ENCODE measurements at places on chromosomes 1 and 21.

DNA sequence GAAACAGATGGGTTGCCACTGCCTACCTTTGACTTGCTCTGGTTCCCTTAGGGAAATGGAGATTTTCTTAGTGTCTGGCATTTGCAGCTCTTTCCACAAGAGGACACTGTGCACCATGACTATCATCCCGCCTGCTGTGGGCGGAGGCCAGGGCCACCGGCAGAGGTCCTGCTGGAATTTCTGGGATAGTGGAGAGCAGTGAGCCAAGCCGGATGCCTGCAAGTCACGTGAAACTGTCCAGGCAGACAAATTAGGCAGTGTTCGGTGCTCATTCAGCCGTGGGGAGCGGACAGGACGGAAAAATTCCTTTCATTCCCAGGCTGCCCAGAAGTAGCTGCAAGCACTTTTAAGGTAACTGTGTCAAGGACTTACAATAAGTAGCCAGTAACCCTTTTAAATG, 43.4 kb downstream of the IGSF5 start:
- DNase-seq: no peak

DNA sequence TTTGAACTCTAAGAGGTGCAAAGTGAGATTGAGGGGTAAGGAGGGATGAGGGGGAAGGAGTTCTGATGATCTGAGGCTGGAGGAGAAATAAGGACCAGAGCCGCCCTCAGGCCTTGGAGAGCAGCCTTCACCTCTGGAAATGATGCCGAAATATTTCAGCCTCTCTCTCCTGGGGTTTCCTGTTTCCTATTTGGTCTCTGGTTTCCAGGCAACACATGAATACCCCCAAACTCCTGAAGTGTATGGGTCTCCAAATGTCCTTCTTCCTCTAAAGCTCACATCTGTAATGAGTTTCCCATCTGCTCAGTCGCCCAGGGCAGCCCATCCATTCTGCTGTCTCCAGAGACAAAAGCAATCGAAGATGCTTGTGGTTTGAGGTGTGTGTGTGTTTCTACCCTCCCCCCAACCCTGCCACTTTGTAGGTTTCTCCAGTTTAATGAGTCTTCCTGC, 52.0 kb upstream of the FAM20B start:
- DNase-seq: peak; percentile 65

DNA sequence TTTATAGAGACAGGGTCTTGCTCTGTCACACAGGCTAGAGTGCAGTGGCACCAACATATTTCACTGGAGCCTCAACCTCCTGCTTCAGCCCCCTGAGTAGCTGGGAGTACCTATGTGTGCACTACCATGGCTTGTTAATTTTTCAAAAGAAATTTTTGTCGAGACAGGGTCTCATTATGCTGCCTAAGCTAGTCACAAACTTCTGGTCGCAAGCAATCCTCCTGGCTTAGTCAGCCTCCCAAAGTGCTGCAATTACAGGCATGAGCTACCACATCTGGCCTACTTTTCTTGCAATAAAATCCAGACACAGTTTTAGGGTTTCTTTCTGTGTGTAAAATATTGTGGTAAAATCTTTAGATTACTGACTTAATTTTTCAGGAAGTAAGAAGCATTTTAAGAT, 27.9 kb upstream of the NTPCR start:
- no peak for DNase-seq

- no peak for DNase-seq
Observed at GRCh38 chr1:162380061-162380846, 1.3 kb upstream of the C1orf226 start.

GRCh38 chr1:21050031-21050430, 126.7 kb downstream of the EIF4G3 start:
- no peak for DNase-seq

DNA sequence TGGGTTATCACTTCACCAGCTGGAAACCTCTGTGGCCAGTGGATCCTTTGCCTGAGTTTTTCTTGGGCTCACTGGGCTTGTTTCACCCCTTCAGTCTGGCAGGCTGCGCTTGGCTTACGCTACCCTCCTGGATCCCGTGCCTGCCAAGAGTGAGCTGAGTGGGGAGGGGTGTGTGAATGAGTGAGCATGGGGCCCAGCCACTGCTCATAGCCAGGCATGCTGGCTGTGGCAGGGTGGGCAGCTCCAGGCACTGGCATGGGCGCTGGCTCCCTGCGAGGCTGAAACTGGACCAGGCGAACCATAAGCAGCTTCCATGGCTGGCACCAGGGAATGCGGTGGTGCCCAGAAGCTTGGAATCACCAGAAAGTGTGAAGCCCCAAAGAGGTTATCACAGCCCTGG, 19.8 kb upstream of the GBP3 start:
- no peak for DNase-seq

GRCh38 chr21:37176716-37177115, 90.4 kb downstream of the VPS26C start:
- DNase-seq: no peak

DNA sequence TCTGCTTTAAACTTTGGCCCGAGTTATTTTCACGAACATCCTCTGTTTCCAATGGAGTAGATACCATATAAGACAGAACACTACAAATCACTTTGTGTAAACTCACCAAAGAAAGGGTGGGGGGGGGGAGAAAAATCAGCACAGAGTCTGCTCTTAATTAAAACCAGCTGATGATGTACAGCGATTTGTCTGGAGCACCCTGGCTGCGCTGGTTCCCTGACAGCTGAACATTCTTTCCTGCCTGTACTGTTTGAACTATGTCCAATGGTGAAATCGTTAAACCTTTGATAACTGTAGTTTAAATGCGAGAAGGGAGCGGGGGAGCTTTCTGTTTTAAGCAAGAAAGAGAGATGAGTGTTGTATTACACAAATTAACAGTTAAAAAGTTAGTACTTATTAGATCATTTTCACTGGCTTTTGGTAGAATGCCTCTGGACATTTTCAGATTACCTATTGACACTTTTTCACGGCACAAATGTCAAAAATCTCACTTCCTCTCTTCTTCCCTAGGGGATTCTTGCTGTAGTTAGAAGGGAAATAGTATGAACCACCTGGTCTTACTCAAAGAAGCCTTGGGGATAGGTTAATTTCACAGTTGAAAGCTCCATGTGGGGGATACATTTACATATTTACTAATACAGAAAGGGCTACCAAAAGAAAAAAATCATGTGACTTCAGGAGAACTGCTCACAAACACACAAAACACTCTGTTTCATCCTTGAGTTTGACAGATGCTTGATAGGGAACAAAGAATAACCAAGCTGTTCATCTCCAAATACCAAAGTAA, 140.2 kb upstream of the RUNX1 start:
- peak; percentile 74 for DNase-seq

- no peak for DNase-seq
Observed at GRCh38 chr1:164841702-164842465, 282.9 kb downstream of the PBX1 start.

- no peak for DNase-seq
Observed at GRCh38 chr1:27026621-27027574, 14.2 kb upstream of the TENT5B start.

DNA sequence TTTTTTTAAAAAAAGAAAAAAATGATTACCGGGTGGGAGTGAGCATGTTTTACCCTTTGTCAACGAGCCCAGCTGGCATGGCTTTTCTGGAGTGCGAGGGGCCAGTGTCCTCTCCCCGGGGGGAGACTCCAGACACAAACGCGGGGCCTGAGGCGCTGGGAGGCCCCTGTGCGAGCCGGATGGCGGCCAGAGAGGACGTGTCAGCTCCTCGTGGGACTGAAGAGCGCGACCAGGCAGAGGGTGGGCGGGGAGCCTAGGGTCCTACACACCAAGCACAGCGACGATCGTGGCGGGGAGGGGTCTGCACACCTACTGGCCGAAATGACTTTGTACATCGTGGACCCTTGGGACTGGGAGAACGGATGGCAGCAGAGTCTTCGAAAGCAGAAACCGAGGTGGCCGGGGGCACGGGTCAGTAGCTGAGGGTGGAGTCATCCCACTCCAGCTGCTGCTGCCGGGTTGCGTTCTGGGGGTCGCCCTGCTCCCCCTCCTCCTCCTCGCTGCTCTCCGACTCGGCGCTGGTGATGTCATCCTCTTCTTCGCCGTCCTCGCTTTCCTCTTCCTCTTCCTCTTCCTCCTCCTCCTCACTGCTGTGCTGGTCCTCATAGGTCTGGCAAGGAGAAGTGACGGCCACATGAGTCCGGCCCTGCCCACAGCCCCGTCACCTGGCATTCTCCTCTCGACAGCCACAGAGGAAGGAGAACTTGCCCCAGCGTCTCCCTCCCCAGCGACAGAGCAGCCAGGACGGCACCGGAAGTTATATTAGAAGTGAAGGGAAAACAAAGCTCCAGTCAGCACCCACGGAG, 78.8 kb downstream of the PIK3CD start:
- peak; percentile 12 for DNase-seq

DNA sequence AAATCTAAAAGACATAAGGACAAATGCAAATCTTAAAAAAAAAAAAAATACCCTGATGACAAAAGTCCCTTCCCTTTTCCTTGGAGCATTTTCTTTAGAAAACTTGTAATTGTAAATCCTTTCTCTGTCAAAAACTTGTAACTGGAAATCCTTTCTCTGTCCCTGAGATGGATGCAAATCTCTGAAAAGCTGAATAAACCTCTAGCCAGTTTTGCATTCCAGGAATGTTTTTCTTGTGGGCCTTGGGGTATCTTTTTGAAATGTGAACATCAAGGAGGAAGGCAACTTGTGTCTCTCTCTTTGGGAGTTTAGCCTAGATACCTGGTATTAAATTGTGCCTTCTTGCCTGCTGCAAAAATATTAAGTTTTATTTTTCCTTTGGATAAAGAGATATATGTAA, 305.3 kb downstream of the KCNT2 start:
- no peak for DNase-seq

- DNase-seq: peak; percentile 29
Observed at GRCh38 chr1:156618853-156619581, at the start of gene HAPLN2. HAPLN2 (plus strand) TSS chr1:156619415; CDS start chr1:156623491, 4,076 bp downstream.

DNA sequence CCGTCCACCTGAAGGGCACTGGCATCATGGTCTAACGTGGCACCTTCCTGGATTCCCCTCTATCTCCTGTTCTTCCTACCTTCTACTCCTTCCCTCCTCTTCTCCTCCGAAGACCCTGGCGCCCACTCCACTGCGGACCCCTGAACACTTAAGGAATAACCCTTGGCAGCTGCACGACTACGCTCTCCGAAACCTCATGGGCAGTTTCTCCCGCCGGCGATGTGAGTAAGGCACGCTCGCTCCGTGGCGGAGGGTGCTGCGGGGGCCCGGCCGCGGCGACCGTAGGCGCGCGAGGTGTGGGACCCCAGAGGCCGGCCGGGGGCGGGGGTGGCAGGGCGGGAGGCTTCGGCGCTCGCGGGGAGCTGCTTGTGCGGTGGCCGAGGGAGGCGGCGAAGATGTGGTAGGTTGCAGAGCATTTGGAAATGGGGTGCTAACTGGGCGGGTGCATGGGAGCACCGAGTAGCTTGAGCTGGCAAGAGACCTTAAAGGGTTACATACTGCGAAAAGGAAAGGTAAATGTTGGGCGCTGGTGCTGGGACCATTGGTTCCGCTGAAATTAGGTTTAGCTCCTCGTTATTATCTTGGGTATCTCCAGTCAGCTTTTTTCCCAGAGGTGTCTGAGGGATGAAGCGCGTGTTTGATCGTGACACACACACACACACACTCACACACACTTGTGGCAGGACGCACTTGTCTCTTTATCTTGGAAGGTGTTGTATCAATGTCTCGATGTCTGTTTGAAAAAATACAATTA, 876 bp downstream of the LRRC7 start:
- no peak for DNase-seq

DNA sequence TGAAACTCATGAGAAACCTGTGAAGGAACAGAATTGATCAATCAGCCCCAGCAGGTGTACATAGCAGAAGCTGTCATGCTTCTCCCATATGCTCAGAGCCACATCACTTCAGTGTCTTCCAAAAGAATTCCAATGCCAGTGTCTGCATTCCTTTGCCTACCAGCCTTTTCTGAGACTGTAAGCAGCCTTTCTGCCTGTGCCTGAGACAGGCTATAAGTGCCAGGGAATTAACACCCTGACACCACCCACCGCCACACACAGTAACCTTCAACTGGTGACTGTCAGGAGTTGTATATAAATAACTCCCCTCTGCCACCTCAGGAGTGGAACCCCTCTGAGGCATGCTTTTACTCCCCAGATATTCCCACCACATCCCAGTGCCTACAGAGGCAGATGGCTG, 38.1 kb upstream of the SLAMF9 start:
- DNase-seq: no peak

GRCh38 chr1:205470131-205470530, 14.3 kb upstream of the BLACAT1 start:
- DNase-seq: no peak

DNA sequence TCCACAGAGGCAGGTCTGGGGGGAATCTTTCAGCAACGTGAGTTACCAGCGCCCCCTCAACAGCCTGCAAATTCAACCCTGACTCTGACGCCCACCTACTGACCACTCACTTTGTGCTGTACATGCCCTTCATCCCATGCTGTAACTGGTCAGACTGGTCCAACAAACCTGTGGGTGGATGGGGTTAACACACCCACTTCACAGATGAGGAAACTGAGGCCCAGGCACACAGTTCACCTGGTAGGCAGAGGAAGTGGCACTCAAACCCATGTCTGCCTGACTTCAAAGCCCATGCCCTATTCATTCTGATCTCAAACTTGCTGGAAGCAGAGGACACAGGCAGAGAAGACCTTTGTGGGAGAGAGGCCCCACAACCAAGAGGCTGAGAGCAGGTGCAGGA, 172.9 kb downstream of the TRABD2B start:
- DNase-seq: no peak

- peak; percentile 69 for DNase-seq
Observed at GRCh38 chr1:119565131-119565772, 58.2 kb downstream of the HSD3B1 start.

DNA sequence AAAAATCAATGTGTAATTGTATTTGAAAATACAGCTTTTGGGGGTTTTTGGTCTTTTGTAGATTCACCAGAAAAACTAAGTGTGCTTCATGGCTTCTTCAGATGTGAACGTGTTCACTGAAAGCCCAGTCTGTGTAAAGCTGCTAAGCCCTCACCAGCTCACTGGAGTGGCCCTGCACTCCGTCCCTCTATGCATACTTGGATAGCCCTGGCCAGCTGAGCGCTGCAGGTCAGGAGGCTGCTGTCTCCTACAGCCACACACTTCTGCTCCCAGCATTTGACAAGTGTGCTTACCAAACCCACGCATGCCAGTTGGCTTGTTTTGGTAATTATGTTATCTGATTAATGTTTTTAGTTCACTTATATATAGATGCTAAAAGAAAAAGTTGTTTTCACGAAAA, 163.5 kb downstream of the TLR5 start:
- DNase-seq: no peak

DNA sequence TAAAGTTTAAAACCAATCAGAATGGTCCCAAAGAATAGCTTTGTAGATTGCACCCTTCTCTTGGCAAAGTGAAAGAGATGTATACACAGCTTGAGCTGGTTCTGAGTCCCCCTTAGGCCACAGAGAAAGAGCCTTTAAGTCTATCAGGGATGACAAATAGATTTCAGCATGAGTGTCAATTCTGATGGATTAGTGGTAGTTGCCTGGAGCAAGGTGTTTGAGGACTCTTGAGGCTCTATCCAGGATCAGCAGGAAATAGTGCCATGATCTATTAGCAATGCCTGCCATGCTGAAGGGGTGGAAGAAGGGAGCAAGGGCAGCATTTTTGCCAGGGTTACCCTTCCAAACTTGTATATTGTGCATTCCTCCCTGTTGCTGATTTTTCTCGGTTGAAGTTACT, 116.6 kb downstream of the ATG4C start:
- no peak for DNase-seq
